ENCODE measurements at places on chromosomes 12 and 14. TPM values are rescaled to one million over a fixed set of nuclear protein-coding genes. Genes with fewer than 3 reads are reported as not detected.
A peak's percentile ranks its signal among the peaks of the same experiment; 100 is the strongest.

DNA sequence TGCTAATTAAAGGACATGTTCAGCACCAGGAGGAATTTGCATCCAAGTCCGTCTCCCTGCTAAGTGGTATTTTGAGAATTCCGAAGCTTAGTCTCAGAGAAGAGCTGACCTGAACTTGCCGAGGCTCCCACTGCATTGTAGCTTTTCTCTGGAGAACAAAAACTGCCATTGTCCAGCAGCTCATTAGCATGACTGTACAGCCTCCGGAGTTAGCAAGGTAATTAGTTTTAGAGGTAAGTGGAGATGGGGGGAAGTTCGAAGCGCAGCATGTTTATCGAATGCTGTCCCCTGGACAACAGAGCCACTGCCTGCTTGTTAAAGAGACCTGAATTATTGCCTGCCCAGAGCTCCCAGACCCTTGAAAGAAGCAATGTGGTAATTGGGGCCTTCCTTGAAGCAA is 160.3 kb upstream of the PELI2 start:
- no peaks in the 10 kb centered on the region for H3K36me3 ChIP-seq
- no peak overlapping the region for H3K4me3 ChIP-seq
- no peak for DNase-seq
- H3K27ac ChIP-seq, result no peak overlapping the region
- H3K27me3 ChIP-seq, result no peaks in the 10 kb centered on the region

- no peaks in the 10 kb centered on the region for H3K27me3 ChIP-seq
- H3K27ac ChIP-seq, result peak overlapping the region; percentile 99
- peak overlapping the region; percentile 40 for H3K4me3 ChIP-seq
- DNase-seq, result no peak
- H3K36me3 ChIP-seq, result peaks cover 9% of the 10 kb centered on the region
These were observed 1.3 kb downstream of the STRAP start for GRCh38 chr12:15883536-15883935.

Gene SDSL
- total RNA-seq, result 0.24 TPM

- H3K4me3 ChIP-seq, result peak overlapping the region; percentile 94
- no peaks in the 10 kb centered on the region for H3K27me3 ChIP-seq
- DNase-seq, result no peak
- peaks cover 39% of the 10 kb centered on the region for H3K4me1 ChIP-seq
- no peaks in the 10 kb centered on the region for H3K36me3 ChIP-seq
These were observed 9.1 kb upstream of the NEMF start for GRCh38 chr14:49861699-49862088.

Gene ABCC9
- total RNA-seq, result not detected

DNA sequence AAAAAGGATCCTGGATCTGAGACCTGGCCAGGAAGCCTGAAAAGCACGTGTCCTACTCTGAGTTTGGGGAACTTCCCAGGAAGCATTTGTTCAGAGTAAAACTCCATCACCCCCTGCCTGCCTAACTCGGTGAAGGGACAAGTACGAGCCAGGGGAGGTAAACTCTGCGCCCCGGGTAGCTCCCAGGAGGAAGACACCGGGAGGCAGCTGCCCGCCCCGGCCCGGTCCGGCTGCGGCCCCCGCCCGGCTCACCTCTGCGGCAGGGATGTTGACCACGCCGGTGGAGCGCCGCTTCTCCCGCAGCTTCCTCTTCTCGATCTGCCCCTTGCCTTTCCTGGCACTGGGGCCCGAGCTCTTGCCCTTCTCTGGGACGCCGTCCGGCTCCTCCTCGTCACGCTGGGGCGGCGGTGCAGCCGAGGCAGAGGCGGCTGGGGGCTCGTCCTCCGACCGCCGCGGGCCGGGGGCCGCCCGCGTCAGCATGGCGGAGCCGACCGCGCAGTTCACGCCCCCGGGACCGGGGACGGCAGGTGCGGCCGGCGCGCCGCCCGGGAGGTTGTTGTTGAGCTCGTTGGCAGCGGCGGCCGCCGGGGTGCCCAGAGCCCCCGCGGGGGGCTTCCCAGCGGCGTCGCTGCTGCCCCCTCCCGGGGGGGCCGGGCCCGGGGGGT is 1.2 kb downstream of the PAWR start:
- no peaks in the 10 kb centered on the region for H3K36me3 ChIP-seq
- no peak overlapping the region for H3K27ac ChIP-seq

Gene CLEC1B
- total RNA-seq, result not detected

DNA sequence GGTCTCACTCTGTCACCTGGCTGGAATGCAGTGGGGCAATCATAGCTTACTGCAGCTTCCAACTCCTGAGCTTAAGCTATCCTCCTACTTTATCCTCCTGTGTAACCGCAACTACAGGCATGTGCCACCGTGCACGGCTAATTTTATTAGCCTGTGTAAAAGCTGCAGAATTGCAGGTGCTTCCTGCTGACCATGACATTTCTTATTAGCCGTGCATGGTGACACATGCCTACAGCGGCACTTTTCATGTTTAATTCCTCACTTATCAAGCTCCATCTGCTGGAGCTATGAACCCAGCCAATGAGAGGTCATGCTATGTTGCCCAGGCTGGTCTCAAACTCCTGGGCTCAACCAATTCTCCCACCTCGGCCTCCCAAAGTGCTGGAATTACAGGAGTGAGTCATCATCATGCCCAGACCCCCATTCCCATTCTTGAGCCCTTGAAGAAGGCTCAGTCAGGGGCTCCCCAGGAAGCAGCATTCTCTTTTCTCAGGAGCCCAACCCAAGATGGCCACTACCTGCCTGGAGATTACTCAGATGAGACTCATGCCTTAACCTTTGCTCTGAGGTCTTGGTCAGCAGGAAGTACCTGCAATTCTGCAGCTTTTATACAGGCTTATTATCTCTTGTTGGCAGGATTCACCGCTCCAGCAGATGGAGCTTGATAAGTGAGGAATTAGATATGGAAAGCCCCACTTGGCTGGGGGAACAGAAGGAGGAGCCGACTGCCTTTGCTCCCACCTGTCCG is 503.2 kb downstream of the MED13L start:
- H3K36me3 ChIP-seq, result no peaks in the 10 kb centered on the region
- no peak overlapping the region for H3K4me3 ChIP-seq
- DNase-seq, result no peak
- no peaks in the 10 kb centered on the region for H3K4me1 ChIP-seq

Gene ZNF891
- 2.0 TPM for total RNA-seq

DNA sequence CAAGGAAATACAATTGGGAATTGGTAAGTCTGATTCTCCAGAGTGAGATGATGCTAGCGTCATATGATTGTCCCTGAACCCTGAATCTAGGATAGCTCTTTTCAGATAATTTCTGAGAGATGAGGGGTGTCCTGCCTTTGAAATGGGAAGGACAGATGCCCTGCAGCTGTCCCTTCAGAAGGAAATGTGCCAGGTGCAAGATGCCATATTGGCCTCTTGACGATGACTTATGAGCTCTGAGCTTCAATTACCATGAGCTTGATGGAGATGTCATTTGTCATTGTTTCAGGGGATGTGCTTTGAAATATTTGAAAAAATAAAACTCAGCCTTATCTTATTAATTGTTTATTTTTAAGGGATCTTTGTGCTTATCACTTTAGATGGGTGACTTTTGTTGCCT is 185.1 kb downstream of the DACT1 start:
- no peaks in the 10 kb centered on the region for H3K36me3 ChIP-seq
- no peaks in the 10 kb centered on the region for H3K27me3 ChIP-seq
- H3K4me3 ChIP-seq, result no peak overlapping the region
- H3K27ac ChIP-seq, result no peak overlapping the region

DNA sequence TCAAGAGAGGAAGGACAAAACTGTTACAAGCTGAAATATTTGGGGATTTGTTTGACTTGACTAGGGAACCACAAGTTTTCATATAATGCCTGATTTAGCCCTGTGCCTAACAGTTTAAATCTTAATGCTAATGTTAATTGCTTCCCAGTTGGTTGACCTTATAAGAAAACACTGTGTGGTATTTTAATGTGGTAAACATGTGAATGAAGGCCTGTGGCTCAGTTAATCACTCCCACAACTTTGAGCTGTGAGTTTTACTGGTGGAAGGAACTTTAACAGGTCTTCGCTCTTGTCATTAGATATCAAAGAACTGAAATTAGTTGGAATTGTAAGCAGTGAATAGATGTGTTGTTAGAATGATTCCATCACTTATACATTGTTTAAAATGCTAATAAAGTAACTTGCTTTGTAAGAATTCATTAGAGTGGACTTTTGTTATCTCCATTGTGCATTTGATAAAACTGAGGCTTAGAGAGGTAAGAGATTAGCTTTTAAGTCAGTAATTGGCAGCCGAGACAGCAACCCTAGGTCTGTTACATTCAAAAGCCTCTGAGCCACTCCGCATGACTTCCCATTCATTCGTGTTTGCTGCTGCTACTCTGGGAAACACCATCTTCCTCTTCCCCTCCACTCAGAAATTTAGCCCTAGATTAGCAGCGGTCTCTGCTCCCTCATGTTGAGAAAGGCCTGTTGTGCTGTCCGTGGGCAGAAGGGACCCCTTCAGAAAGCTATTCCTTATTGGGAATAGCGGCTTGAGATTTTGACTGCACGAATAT is 1.0 kb upstream of the TBK1 start:
- H3K4me1 ChIP-seq, result peaks cover 32% of the 10 kb centered on the region
- H3K36me3 ChIP-seq, result peaks cover 2% of the 10 kb centered on the region
- peak overlapping the region; percentile 30 for H3K27ac ChIP-seq
- H3K27me3 ChIP-seq, result no peaks in the 10 kb centered on the region
- peak overlapping the region; percentile 74 for H3K4me3 ChIP-seq

GRCh38 chr12:124160097-124160756 is 134.7 kb upstream of the RFLNA start:
- no peaks in the 10 kb centered on the region for H3K4me1 ChIP-seq
- no peaks in the 10 kb centered on the region for H3K36me3 ChIP-seq
- no peak for DNase-seq
- H3K4me3 ChIP-seq, result no peak overlapping the region
- H3K27me3 ChIP-seq, result no peaks in the 10 kb centered on the region

DNA sequence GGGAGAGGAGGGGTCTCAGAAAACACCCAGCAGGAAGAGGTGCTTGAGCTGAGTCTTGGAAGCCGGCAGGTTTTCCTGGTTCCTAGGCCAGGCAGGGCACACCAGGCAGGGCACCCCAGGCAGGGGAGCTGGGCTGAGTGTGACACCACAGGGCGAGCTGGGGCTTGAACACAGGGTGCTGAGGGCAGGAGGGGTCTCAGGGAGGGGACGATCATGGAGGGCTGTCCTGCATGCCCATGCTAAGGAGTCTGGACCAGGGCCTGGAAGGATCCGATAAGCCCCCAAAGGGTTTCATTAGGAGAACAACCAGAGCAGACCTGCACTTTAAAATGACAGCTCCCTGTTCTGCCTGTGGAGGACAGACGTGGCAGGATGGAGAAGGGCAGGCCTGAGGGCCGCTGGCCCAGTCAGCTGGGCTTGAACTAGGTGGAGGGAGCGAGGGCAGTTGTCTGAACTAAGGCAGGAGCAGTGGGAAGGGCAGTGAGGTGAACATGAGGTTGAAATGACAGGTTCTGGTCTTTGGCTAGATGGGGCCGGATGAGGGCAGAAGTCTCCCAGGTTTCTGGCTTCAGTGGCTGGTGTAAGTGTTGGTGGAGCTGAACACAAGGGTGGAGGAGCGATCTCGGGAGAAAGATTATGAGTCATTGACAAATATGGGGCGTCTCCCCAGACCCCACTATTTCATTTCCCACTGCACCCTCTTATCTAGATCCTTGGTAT is 171.0 kb upstream of the PZP start:
- H3K4me1 ChIP-seq, result no peaks in the 10 kb centered on the region
- no peaks in the 10 kb centered on the region for H3K36me3 ChIP-seq
- no peak for DNase-seq
- no peak overlapping the region for H3K4me3 ChIP-seq
- no peaks in the 10 kb centered on the region for H3K27me3 ChIP-seq
